Right atrium auricular region (tissue), 2 donors: ENCODE measurements at places on chromosomes 12 and 14. TPM values are rescaled to one million over a fixed set of nuclear protein-coding genes. Genes with fewer than 3 reads are reported as not detected.
A peak's percentile ranks its signal among the peaks of the same experiment; 100 is the strongest.

DNA sequence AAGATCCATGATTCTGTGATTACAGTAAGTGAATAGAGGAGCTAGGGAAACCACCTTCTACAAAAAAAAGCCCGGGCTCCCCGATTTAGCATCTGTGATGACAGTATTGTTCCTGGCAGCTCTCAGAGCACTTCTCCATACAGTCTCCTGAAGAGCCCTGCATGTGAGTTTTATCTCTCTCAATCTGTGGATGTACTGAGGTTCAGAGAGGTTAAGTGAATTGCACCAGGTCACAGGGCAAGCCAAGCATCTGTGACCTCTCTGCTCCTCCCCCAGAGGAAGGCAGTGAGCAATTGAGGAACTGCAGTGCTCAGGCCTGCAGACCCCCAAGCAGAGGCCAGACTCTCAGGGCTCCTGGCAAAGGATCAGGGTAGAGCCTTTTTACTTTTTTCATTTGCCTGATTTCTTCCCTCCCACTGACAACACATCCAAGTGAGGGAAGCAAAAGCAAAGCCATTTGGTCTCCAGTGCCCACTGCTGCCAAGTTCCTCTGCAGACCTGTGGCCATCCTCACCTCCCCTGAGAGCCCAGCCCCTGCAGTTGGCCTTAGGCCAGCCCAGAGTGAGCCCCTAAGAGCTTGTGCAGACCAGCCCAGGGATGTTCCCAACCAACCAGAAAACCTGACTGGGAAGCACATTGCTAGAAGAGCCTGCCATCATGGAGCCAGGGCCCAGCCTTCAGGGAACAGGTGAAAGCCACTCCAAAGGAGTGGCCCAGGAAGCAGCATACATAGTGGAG is 47.6 kb upstream of the PNMA1 start:
- H3K4me1 ChIP-seq = no peaks in the 10 kb centered on the region
- H3K27me3 ChIP-seq = no peaks in the 10 kb centered on the region
- no peak overlapping the region for H3K4me3 ChIP-seq
- H3K36me3 ChIP-seq = no peaks in the 10 kb centered on the region
- peak overlapping the region; percentile 99 for H3K27ac ChIP-seq
- DNase-seq = no peak

The BDKRB1 gene
- 20.0 TPM for total RNA-seq

GRCh38 chr12:80869264-80869663 is 68.5 kb downstream of the LIN7A start:
- H3K4me1 ChIP-seq = no peaks in the 10 kb centered on the region
- no peak for DNase-seq
- H3K36me3 ChIP-seq = no peaks in the 10 kb centered on the region
- H3K27ac ChIP-seq = no peak overlapping the region
- H3K4me3 ChIP-seq = no peak overlapping the region
- H3K27me3 ChIP-seq = no peaks in the 10 kb centered on the region

GRCh38 chr12:47747126-47747525 is 11.6 kb downstream of the RAPGEF3 start:
- no peak overlapping the region for H3K27ac ChIP-seq
- H3K27me3 ChIP-seq = no peaks in the 10 kb centered on the region

DNA sequence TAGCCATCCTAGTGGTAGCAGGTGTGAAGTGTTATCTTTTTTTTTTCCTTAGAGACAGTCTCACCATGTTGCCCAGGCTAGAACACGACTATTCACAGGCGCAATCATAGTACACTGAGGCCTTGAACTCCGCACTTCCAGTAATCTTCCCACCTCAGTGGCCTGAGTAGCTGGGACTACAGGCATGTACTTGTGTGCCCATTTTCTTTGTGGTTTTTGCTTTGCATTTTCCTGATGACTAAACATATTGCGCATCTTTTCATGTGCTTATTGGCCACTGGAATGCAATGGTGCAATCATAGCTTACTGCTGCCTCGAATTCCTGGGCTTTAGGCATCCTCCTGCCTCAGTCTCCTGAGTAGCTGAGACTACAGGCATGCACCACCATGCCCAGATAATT is 33.3 kb upstream of the GCH1 start:
- H3K36me3 ChIP-seq = no peaks in the 10 kb centered on the region
- no peak overlapping the region for H3K27ac ChIP-seq
- no peak overlapping the region for H3K4me3 ChIP-seq

DNA sequence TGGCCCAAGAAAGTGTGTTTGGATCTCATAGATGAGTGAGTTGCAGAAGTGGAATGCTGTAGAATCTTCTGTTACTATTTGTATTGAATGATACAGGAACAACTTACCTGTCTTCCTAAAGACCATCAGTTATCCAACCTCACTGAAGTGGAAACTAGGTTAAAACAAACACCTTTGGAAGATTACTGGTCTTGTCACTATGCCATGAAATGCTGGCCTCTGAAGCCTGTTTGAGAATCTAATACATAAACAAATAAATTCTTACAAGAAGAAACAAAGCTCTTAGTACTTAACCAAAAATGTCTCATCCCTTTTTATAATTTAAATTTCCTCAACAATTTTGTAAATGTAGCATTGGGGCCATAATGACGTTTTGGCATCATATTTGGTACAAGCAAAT is 155.2 kb downstream of the FBXL14 start:
- H3K36me3 ChIP-seq = no peaks in the 10 kb centered on the region
- H3K4me3 ChIP-seq = no peak overlapping the region
- no peak overlapping the region for H3K27ac ChIP-seq
- H3K4me1 ChIP-seq = no peaks in the 10 kb centered on the region
- DNase-seq = no peak

The NUAK1 gene
- 16.9 TPM for total RNA-seq

The RNF212B gene
- not detected for total RNA-seq

The FBRSL1 gene
- 20.4 TPM for total RNA-seq

DNA sequence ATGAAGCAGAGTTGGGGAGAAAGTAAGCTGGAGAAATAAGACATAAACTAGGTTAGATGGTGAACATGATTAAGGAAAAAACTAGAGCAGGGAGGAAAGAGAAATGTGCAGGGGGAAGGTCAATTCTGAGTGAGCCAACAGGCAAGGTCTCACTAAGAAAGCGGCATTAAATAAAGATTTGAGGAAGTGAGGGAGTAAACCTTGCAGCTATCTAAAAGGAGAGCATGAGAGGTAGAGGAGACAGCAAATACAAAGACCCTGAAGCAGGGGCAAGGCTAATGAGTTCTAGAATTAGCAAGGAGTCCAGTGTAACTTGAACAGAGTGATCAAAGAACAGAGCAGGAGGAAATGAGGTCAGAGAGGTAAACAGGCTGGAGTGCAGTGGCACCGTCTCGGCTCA is 4.4 kb upstream of the SOCS2 start:
- no peaks in the 10 kb centered on the region for H3K4me1 ChIP-seq
- no peaks in the 10 kb centered on the region for H3K27me3 ChIP-seq
- no peaks in the 10 kb centered on the region for H3K36me3 ChIP-seq
- no peak for DNase-seq
- no peak overlapping the region for H3K27ac ChIP-seq
- no peak overlapping the region for H3K4me3 ChIP-seq

GRCh38 chr12:119208626-119209061 is 29.9 kb downstream of the HSPB8 start:
- peaks cover 38% of the 10 kb centered on the region for H3K4me1 ChIP-seq
- no peaks in the 10 kb centered on the region for H3K27me3 ChIP-seq
- peak overlapping the region; percentile 87 for H3K27ac ChIP-seq
- H3K4me3 ChIP-seq = no peak overlapping the region
- peak; percentile 96 for DNase-seq
- H3K36me3 ChIP-seq = no peaks in the 10 kb centered on the region

GRCh38 chr12:131452444-131452860 is 258.4 kb upstream of the SFSWAP start:
- no peak overlapping the region for H3K4me3 ChIP-seq
- H3K27ac ChIP-seq = no peak overlapping the region
- H3K4me1 ChIP-seq = no peaks in the 10 kb centered on the region
- H3K27me3 ChIP-seq = no peaks in the 10 kb centered on the region

DNA sequence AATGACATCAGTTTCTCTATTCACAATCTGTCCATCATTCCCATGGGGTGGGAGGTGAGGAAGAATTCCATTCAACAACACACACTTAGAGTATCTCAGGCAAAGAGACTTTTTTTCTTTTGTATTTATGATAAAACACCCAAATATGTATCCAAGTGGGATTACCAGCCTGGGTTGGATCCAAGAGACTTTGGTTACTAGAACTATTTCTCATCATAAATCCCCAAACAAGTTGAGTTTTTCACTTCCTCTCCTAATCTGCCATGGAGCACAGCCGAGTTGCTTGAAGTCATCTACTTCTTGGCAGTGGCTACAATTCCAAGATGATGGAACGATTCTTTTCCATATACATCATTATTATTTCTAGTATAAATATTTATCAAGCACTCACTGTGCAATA is 209.2 kb upstream of the HMGA2 start:
- no peaks in the 10 kb centered on the region for H3K27me3 ChIP-seq
- no peak overlapping the region for H3K4me3 ChIP-seq
- no peaks in the 10 kb centered on the region for H3K4me1 ChIP-seq
- H3K27ac ChIP-seq = no peak overlapping the region

GRCh38 chr12:48075832-48076231 is 30.0 kb downstream of the SENP1 start:
- DNase-seq = no peak
- H3K4me1 ChIP-seq = no peaks in the 10 kb centered on the region
- no peak overlapping the region for H3K27ac ChIP-seq
- peaks cover 26% of the 10 kb centered on the region for H3K36me3 ChIP-seq

DNA sequence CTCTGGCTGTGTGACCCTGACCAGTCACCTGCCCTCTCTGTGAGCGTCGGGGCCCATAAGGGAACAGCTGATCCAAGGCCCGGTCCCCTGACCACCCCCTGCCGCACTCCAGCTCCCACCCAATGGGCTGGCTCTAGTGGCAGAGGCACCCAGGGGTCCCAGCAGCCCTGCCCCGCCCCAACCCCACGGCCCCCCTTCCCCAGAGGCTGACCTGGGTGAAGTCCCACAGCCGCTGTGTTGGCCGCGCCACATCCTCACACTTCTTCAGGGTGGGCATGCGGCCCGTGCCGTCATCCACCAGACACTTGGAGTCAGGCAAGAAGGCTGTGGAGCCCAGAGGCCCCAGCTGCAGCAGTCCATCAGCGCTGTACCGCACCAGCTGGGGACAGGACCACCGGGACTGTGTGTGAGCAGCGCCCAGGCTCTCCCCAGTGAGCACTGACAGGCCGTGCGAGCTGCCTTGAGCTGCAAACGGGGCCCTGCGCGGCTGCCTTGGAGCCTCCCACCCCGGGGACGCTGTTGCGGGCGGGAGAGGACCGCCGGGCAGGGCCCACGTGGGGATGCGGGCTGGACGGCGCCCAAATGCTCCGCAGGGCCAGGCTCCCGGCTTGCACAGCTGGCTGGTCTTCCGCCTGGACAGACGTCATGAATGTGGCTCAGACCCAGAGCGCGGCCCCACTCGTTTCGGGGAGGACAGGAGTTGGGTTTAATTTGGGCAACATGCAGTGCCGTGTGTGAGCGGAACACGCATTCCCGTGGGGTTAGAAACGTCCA is 53.5 kb downstream of the NOC4L start:
- H3K4me3 ChIP-seq = no peak overlapping the region
- DNase-seq = no peak
- no peaks in the 10 kb centered on the region for H3K27me3 ChIP-seq
- no peak overlapping the region for H3K27ac ChIP-seq
- H3K4me1 ChIP-seq = no peaks in the 10 kb centered on the region

DNA sequence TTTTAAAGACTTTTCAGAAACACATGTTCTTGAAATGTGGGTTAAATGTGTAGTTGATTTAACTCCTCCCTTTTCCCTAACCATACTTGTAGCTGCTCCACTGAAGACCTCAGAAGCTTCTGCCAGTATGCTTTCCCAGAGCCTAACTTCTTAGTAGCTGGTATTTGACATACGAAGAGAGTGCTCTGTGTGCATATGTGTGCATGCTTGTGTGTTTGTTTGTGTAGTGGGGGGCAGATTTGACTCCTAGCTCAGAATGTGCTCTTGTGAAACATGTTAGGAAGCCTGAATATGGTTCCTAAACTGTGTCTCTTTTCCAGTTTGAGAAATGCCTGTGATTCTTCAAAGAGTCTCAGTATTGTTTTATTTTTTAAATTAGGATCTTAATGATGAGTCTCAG is 420.4 kb downstream of the PCNX1 start:
- no peak overlapping the region for H3K27ac ChIP-seq
- H3K27me3 ChIP-seq = no peaks in the 10 kb centered on the region

The CCDC197 gene
- total RNA-seq = not detected

- H3K27me3 ChIP-seq = no peaks in the 10 kb centered on the region
- DNase-seq = no peak
- no peak overlapping the region for H3K27ac ChIP-seq
- H3K36me3 ChIP-seq = peaks cover 28% of the 10 kb centered on the region
- no peak overlapping the region for H3K4me3 ChIP-seq
These were observed 4.9 kb downstream of the CDK2AP1 start for GRCh38 chr12:123266679-123267277.

GRCh38 chr12:120075034-120075616 is 41.4 kb downstream of the RAB35 start:
- no peaks in the 10 kb centered on the region for H3K36me3 ChIP-seq
- no peaks in the 10 kb centered on the region for H3K27me3 ChIP-seq
- no peak for DNase-seq
- no peak overlapping the region for H3K4me3 ChIP-seq

GRCh38 chr14:34583525-34583924 is 44.0 kb upstream of the EAPP start:
- peaks cover 68% of the 10 kb centered on the region for H3K36me3 ChIP-seq
- no peaks in the 10 kb centered on the region for H3K27me3 ChIP-seq
- H3K27ac ChIP-seq = no peak overlapping the region

GRCh38 chr14:55354500-55354899 is 57.1 kb downstream of the ATG14 start:
- no peak for DNase-seq
- H3K27me3 ChIP-seq = no peaks in the 10 kb centered on the region
- no peak overlapping the region for H3K27ac ChIP-seq
- H3K4me1 ChIP-seq = no peaks in the 10 kb centered on the region
- no peak overlapping the region for H3K4me3 ChIP-seq

- H3K27ac ChIP-seq = no peak overlapping the region
- no peaks in the 10 kb centered on the region for H3K27me3 ChIP-seq
- no peak for DNase-seq
- peaks cover 39% of the 10 kb centered on the region for H3K36me3 ChIP-seq
These were observed 7.4 kb downstream of the ZNF219 start for GRCh38 chr14:21090940-21091663.

The TAS2R46 gene
- total RNA-seq = not detected

DNA sequence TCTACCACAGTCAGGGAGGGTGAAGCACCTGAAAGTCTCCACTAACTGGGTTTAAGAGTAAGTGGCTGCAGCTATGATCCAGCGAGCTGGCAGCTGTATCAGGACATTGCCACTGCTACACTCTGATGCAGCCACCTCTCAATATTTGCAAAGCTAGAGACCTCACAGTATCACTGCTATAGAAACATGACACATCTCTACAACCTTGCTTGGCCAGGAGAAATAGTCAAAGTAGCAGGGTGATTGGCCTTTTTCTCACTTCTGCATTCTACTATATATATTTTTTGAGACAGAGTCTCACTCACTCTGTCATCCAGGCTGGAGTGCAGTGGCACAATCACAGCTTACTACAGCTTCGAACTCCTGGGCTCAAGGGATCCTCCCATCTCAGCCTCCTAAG is 9.3 kb upstream of the FMNL3 start:
- H3K27ac ChIP-seq = no peak overlapping the region
- no peaks in the 10 kb centered on the region for H3K27me3 ChIP-seq
- no peak for DNase-seq

GRCh38 chr14:102985665-102986064 is 63.2 kb downstream of the AMN start:
- no peaks in the 10 kb centered on the region for H3K27me3 ChIP-seq
- peaks cover 62% of the 10 kb centered on the region for H3K36me3 ChIP-seq
- H3K4me1 ChIP-seq = no peaks in the 10 kb centered on the region

- peaks cover 47% of the 10 kb centered on the region for H3K36me3 ChIP-seq
- no peaks in the 10 kb centered on the region for H3K27me3 ChIP-seq
- H3K27ac ChIP-seq = no peak overlapping the region
- H3K4me1 ChIP-seq = peaks cover 23% of the 10 kb centered on the region
- H3K4me3 ChIP-seq = no peak overlapping the region
- DNase-seq = no peak
These were observed 22.6 kb downstream of the CHGA start for GRCh38 chr14:92945544-92945943.
